ENCODE measurements at places on chromosomes 1 and 21. TPM values are rescaled to one million over a fixed set of nuclear protein-coding genes. Genes with fewer than 3 reads are reported as not detected.

DNA sequence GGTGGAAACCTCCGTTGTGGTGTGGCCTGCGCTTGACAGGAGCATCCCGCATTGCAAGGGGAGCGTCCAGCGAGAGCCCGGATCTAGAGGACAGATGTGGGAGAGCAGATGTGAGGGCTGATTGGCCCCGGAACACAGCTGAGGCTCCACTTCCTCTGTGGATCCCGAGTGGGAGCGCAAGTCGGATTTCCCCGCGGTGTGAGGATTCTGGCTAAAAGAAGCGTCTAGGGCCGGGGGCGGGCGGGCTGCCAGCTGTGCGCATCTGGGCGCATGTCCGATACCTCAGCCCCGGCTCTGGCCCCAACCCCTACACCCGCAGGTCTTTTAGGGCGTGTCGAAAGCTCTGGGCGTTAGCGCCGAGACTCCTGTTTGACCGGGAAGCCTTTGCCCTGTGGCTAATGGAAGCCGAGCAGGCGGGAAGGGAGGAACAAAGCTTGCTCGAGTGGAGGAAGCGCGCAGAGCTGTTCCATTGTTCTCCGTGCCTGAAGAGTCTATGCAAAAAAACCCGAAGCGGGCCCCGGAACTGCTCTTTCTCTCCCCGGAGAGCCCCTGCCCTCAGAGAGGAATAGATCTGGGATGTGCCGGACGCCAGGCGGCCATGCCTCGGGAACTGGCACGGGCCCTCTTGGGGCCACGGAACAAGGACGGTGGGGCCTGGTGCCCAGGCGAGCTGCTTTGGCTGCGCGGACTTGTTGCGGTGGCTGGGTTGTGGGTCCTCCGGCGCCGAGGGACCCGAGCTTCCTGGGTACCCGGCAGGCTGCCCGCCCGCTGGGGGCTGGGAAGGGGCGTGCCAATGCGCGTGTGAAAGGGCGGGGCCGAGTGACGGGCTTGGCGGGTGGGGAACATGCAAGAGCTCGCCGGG lies 111.1 kb downstream of the NAV1 start:
- DNase-seq, result peak; percentile 50

DNA sequence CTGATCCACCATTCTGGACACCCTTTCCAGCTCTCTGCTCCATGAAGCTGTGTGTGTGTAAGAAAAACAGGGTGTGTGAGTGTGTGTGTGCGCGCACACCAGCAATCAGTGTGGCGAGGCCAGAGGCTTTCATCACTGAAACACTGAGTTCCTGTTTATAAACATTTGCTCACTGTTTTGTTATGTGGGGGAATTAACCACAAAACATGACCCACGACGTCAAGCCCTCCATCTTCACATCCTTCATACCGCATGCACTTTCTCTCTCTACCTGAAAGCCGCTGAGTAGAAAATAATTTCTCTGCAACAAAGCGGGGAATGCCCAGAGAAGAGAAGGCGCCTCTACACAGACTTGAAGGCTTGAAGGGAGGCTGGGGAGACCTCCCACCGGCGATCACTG lies 148.9 kb upstream of the IRF2BP2 start:
- no peak for DNase-seq

DNA sequence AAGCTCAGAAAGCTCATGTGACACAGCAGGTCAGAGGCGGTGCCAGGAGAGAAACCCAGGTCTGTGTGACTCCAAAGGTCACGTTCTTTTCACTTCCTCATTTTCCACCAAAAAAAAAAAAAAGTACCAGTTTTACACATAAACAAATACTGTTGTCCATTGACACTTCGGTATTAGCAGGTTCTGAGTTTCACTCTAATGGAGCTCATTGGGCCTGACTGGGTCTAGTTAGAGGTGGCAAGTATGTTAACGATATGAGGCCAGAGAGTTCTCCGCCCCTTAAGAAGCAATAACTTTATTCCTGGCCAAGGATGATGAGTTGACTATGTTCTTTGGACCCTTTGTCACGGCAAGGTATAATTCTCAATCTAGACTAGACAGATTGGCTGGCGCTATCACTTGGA lies 30.0 kb upstream of the SDE2 start:
- DNase-seq, result peak; percentile 69

- DNase-seq, result no peak
Observed at GRCh38 chr1:94438692-94439276, 20.6 kb downstream of the ABCD3 start.

Gene OR2T29
- total RNA-seq, result not detected

DNA sequence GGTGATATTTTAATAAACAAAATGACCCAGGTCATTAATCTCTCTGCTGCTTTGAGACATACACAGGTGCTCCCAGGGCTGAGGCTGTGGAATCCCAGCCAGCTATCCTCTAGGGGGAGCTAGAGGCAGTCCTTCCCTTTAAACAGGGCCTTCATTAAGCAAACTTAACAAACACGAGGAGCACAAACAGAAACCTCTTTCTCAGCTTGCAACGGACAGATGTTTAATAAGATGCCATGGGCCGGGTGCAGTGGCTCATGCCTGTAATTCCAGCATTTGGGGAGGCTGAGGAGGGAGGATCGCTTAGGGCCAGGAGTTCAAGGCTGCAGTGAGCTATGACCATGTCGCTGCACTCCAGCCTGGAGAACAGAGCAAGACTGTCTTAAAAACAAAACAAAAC lies 106.7 kb downstream of the HIVEP3 start:
- DNase-seq, result no peak

- no peak for DNase-seq
Observed at GRCh38 chr1:6414881-6415626, 4.7 kb downstream of the HES2 start.

Gene PERM1
- 0.83 TPM for total RNA-seq

Gene VSIG8
- total RNA-seq, result not detected

Gene S100A11
- total RNA-seq, result 14.0 TPM

GRCh38 chr1:207993477-207994445 lies 82.8 kb upstream of the CD34 start:
- peak; percentile 12 for DNase-seq

DNA sequence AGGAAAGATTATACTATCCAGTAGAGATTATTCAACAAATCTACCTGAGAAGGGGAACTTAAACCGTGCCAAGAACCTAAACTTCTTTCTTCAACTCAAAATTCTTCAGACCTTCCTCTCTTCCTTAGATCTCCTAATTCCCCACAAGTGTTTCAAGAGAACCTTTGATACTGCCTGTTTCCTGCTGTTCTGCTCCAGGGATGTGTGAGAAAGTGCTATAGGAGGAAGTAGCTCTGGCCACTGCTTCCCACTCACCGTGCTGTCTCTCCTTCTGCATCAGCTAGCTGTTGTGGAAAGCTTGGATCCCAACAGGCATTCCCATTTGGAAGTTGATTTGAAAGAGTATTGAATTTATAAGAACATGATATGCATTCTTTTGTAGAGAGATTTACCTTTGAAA lies 4.5 kb upstream of the NOS1AP start:
- no peak for DNase-seq

DNA sequence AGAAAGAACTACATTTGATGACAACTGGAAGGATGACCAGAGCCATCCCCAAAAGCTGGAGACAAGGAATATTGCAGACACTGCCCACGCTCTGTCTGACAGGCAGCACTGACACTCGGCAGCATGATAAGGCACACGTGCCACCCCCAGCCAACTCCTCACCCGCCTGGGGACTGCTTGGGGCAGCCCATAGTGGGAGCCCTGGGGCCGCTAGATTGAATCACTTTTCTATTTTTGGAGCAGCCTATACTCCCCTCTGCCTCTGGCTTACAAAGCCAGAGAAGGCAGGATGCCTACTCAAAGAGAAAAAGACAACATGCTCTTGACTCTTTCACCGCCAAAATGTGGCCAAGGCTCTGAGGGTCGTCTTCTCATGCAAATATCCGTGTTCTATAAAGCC lies 1.3 kb downstream of the SMG5 start:
- DNase-seq, result no peak

DNA sequence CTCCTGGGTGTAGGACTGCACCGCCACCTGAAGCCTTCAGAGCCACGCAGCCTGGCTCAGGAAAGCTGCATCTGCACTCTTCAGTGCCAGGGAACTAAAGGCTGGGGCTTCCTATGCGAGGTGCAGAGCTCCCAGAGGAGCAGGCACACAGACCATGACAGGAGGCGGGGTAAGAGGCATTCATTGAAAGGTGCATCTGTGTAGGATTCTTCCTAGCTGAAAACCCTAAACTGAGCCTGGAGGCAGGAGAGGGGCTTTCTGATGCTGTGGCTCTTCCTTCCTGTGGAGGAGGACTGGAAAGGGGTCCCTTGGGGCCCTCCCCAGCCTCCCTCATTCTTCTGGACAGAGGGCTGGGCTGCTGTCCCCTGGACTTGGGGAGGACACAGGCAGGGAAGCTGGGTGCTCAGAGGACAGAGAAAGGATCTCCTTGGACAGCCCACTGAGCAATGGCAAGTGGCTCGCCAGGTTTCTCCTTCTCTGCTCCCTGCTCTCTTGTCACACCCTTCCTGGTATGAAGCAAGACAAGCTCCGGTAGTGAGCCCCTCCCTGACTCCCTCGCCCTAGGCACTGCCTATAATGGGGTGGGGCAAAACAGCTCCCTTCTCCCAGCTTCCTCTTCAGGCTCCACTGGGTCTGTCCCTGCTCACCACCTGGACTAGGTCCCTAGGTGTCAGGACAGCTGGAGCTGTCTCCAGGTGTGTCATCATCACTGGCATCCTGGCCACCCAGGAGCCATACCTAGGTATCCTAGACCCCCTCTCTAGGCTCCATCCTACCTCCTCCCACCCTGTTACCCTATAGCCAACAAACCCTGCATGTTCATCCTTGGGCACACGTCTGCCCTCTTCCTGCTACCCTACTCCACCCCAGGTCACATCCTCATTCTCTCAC lies 20.0 kb downstream of the S100A6 start:
- DNase-seq, result no peak

Gene BRWD1
- 21.9 TPM for total RNA-seq

GRCh38 chr1:247528812-247529474 lies 7.3 kb downstream of the OR2C3 start:
- DNase-seq, result no peak

Gene PCAT6
- total RNA-seq, result 0.65 TPM
